ENCODE measurements at places on chromosomes 2 and 18.
A peak's percentile ranks its signal among the peaks of the same experiment; 100 is the strongest.

DNA sequence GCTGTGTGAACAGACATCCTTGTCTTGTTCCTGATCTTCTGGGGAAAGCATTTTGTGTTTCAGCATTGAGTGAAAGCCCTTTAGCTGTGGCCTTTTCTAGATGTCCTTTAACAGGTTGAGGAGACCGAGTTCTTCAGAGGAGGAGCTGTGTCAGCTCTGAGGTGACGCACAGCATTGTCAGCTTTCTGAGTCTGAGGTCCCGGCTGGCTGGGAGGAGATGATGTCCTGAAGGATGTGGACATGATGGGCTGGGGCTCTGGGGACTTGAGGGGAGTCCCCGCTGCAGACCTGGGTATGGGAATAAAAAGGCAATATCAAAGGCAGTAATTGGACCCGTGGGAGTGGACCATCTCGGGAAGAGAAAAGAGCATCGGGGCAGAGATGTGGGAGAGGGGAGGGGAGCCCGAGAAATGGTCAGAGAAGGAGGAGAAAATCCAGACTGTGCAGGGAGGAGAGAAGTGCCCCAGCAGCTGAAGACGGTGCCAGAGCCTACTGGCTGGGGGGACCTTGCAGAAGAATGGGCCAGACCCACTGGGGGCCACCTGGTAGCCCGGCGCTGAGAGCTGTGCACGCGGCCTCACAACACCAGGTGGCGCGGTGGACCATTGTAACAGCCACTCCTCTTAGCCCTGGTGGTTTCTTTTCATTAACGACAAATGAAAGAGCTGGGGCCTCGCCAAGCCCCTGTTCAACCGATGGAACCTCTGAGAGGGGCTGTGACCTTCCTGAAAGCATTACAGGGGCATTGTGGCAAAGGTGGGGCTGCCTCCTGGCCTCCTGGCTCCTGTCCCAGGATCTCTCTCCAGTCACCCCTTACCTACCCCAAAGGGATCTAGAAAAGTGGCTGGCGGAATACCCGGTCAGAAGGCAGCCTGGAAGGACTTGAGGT is 61.6 kb downstream of the ST3GAL5 start:
- peak; percentile 75 for DNase-seq

GRCh38 chr2:59277671-59278070 is 1036.5 kb upstream of the FANCL start:
- no peak for DNase-seq

DNA sequence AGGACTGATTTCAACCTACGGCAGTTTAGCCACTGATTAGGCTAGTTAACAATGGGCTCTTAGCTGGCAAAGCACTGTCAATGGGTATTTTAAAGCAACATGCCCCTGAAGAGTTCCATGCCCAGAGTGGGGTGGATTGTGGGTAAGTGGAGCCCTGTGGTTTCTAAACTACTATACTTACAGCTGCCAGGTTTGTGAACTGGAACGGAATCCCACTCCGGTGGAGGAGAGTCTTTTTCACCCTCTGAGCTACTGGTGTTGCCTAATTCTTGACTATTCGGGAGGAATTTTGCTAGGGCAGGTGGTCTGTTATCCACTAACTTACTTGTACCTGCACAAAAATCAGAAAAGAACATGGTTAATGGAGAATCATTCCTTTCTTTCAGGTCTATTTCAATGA is 52.6 kb downstream of the ZAP70 start:
- DNase-seq = no peak

DNA sequence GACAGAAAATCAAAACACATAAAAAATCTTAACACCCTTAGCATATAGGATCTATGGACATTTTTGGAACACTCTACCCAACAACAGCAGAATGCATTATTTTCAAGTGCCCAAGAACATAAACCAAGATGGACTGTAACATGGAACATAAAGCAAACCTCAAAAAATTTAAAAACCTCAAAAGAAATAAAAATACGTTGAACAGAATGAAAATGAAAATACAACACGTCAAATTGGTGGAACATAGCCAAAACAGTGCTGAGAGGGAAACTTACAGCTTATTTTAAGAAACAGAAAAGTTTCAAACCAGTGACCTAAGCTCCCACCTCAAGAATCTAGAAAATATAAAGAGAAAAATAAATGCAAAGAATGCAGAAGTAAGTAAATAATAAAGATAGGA is 58.3 kb upstream of the BCL2L11 start:
- DNase-seq = no peak

GRCh38 chr18:55121397-55122170 is 162.3 kb upstream of the CCDC68 start:
- no peak for DNase-seq

DNA sequence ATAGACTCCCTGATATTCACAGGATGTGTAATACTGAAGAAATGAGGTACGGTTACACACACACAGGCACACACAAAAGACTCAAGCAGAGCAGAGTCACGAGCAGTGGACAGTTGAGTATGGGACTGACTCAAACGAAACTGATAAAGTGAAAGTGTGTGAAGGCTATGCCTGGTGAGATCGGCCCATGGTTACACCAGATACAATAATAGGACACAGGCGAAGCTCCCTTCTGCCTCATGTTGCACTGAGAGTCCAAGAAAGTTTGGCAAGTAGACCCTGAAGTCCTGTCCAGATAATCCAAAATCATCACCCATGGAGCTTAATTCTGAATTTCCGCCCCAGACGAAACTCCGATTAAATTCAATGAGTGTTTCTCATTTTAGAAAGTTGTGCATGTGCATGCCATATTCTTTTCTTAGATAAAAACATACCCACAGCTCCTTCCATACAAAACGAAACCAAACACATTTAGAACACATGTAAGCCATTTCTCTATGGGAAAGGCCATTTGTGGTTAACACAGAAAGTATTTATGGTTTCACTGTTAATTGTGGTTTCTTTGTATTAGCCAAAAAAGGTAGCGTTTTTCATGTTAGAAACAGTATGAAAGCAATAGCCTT is 567.6 kb downstream of the PLCL1 start:
- DNase-seq = no peak

- peak; percentile 50 for DNase-seq
These were observed 1.3 kb downstream of the BCL2 start for GRCh38 chr18:63317982-63318888.

DNA sequence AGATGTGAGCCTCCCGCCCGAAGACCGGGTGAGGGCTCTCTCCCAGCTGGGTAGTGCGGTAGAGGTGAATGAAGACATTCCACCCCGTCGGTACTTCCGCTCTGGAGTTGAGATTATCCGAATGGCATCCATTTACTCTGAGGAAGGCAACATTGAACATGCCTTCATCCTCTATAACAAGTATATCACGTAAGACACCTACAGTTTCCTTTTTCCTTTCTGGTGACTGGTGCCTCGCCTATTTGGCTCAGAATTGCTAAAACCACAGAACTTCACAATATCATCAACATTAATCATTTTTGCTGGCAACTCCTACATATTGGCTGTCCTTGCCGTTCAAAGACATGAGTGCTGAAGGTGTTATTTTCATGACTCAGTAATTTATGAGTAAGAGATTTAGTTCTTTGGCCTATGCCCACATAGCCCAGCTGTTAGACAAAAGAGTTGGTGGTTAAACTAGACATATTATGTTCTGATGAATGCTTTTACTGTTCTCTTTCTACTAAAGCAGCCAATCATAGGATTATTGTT is 2.2 kb downstream of the STAMBP start:
- no peak for DNase-seq

DNA sequence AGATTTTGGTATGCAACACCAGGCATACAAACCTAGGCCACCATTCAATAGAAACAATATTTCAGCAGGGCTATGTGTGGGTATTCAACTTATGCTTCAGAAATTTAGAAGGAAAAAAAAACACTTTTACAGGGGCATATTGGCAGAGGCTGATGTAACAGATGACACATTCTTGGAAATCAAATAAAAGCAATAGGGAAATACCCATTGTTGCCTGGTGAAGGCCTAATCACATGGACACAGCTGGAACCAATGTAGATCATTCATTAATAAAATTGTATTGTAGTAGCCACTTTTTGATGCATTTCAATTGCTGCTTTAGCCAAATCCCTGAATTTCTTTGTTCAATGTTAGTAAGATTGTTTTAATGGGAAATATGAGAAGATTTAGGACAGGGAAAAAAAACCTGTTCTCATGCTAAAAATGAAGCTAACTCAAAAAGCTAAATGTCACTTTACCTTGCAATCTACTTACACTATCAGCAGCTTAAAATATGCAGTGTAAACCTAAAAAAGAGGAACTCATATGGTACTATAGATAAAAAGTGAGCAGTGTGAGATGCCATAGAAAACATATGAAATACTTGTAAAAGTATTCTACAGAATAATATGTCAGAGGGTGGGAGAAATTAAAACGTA is 289.4 kb downstream of the ZEB2 start:
- DNase-seq = no peak

GRCh38 chr18:51097021-51097822 is 67.2 kb downstream of the SMAD4 start:
- DNase-seq = no peak

DNA sequence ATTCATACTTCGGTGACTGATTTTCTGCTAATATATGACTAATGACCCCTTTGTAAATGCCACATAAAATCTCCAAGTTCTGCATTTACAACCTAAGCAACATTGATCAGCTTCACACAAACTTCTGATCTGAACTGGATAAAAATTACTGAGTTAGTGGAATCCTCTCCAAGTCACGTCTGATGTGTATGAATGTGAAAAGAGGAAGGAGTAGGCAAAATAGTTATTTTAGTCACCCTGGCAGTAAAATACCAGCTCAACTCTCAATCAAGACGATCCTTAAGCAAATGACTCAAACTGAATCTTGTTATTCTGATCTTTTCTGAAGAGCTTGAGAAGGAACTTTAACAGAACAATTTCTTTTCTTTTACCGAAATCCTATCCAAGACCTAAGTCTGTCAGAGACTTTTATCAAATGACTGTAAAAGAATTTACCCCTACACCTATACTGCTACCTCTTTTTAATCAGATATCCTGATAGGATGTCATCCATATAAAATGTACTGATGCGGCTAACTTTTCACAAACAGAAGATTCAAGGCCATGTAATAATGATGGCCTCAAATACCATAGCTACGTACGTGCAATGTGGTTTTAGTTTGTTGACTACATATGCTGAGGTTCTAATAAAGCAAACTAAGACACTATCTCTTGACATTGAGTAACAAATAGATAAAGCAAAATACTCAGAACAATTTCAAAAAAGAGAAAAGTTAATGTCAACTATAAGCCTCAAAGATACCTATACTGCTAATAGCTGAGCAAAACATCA is 23.7 kb downstream of the CUL3 start:
- DNase-seq = no peak

- no peak for DNase-seq
These were observed 706 bp downstream of the AGPS start for GRCh38 chr2:177393203-177393755.

- DNase-seq = no peak
These were observed 143.5 kb downstream of the TGIF1 start for GRCh38 chr18:3593381-3593903.

DNA sequence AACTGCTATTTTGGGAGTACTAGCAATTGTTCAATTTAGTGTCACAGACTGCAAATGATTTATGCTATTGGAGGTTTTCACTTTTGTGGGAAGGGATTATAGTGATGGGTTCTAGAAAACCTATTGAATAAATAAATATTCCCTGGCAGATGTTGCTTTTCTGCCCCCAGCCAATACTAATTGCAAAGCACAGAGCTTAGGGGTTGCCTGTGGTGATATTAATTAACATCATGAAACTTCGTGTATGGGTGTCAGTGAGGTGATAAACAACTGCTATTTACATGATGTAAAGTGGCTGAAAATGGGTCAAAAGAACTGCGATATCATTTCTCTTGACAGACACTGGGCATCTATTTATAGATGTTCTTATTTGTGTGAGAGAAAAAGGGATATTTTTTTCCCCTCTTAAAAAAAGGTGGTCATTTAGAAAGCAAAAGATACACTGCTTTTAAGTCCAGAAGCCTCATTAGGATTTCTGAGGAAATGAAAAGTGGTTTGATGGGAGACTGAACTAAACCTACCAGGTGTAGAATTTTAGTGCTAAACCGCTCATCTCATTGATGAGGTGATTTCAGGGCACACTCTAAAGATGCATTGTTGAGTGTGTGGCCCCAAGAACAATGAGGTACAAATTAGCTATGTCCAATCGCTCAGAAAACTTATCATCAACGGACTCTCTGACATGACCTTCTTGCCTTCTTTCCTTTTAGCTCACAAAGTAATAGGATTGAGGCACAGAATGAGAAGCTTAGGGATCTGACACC is 116.7 kb upstream of the CHST9 start:
- DNase-seq = no peak

DNA sequence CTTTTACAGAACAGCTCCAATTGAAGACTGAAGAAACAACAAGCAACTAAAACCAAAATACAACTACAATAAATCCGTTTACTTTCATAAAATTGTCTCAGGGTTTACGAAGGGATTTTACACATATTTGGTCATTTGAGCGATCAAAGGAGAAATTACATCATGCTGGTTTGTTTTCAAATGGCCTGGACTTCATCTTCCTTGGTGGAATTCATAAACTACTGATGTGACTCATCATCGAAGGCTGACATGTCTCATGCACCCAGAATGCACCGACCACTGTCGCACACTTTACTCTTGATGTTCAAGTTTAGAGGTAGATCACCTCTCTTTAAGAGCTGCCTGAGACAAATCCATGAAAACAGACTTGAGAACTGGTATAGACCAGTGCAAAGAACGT is 25.6 kb upstream of the PMAIP1 start:
- DNase-seq = no peak

GRCh38 chr2:27795868-27796277 is 24.4 kb downstream of the MRPL33 start:
- no peak for DNase-seq

DNA sequence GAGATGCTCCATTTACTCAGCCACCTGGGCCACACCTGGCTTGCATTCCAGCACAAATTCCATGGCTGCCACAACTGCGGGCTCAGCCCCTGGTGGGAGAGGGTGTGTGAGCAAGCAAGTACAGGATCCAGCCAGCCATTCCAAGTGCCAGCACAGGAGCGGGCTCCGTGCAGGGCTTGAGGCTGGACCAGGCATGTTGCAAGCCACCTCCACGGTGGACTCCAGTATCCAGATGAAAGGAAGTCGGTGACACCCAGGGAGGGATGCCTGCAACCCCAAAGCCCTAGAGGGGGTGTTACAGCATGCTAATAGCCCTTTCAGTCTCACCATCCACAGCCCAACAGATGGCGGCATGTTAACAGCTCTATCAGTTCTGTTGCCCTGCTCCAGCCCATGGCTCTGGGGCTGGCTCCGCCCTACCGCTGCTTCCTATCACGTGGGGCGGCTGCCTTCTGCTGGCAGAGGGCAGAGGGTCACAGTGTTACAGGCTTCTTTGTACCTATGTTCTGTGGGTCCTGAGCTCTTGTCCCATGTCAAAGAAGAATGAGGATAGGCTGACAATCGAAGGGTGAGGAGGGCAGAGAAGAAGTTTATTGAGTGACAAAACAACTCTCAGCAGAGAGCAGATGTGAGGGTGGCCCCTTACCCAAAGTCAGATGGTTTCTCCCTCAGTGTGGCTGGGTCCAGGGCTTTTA is 11.7 kb upstream of the GORASP2 start:
- DNase-seq = no peak

DNA sequence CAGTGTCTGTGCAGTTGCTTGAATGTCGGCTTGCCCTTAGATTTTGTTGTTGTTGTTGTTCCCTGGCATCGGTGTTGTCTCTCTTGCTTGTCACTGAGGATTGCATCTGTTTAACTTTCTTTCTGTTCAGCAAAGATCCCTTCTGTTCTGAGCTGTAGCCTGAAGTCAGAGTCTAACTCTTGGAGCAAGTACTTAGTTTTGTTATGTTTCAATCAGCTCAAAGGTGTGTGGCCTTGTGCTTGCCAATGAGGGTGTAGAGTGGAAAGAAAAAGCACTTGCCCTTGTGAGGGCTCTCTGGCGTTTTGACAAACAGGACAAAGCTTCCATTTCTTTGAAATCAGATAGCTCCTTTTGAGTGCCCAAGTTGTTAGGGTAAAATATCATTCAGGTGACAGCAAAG is 757.1 kb upstream of the CDH7 start:
- no peak for DNase-seq
